A549 treated with AZD2906 at 1 μM for 4 hours (cell line): ENCODE measurements at places on chromosomes 5 and 9. TPM values are rescaled to one million over a fixed set of nuclear protein-coding genes. Genes with fewer than 3 reads are reported as not detected.

Gene NPR3
- total RNA-seq, result 14.3 to 19.0 TPM (median 14.8 TPM) in 5 replicates

Gene MAST4
- 1.0 to 1.7 TPM (median 1.6 TPM) in 5 replicates for total RNA-seq

Gene FCHO2
- 14.2 to 16.0 TPM (median 15.4 TPM) in 5 replicates for total RNA-seq

Gene FCN2
- total RNA-seq, result not detected in 5 replicates

Gene PCDH1
- 2.1 to 3.8 TPM (median 3.4 TPM) in 5 replicates for total RNA-seq
